ENCODE measurements at places on chromosomes 1 and 21. TPM values are rescaled to one million over a fixed set of nuclear protein-coding genes. Genes with fewer than 3 reads are reported as not detected.

DNA sequence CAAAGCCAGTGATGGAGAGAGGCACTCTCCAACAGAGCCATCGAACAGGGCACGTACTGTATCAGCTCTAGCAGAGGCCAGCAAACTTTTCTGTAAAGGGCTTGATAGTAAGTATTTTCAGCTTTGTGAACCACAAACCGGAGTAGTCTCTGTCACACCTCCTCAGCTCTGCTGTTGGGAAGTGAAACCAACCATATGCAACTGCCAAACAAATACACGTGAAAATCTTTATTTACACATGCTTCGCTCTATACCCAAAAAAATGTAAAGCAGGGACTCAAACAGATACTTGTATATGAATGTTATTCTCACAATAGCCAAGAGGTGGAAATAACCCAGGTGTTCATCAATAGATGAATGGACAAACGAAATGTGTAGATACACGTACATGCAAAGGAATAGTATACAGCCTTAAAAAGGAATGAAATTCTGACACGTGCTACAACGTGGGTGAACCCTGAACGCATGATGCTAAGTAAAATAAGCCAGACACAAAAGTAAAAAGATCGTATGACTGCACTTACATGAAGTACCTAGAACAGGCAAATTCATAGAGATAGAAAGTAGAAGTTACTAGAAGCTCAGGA is 39.0 kb downstream of the SETD4 start:
- no peak for DNase-seq

DNA sequence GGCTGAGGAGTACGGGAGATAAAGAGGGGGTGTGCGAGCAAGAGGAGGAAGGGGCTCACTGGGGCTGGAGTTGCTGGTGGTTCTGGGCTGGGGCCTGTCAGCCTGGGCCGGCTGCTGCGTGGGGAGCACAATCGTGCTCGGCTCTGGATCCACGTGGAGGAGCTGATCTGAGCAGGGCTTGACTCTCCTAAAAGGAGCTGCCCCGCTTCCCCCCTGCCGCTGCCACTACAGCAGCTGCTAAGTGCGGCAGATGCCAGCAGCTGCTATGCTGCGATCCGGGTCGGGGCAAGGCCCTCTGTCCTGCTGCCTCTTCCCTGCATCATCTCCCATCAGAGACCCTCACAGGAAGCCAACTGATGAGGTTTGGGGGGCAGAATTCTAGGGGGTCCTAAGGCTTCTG is 165.9 kb downstream of the PCBP3 start:
- no peak for DNase-seq

Gene TMEM125
- total RNA-seq = not detected

Gene SLC45A1
- 1.8 TPM for total RNA-seq

- peak; percentile 50 for DNase-seq
Observed at GRCh38 chr1:200673952-200674823, 4.5 kb upstream of the DDX59 start.

Gene AK4
- 18.3 TPM for total RNA-seq

GRCh38 chr1:35229587-35230360 is 36.8 kb upstream of the SFPQ start:
- peak; percentile 54 for DNase-seq

Gene GBP7
- not detected for total RNA-seq

- DNase-seq = no peak
Observed at GRCh38 chr1:225415307-225415706, 12.5 kb downstream of the LBR start.

GRCh38 chr1:9121496-9122409 is 7.1 kb downstream of the GPR157 start:
- DNase-seq = no peak

- DNase-seq = no peak
Observed at GRCh38 chr1:55716610-55717009, 501.4 kb upstream of the USP24 start.

GRCh38 chr1:207836591-207837347 is 74.2 kb downstream of the CD34 start:
- no peak for DNase-seq

DNA sequence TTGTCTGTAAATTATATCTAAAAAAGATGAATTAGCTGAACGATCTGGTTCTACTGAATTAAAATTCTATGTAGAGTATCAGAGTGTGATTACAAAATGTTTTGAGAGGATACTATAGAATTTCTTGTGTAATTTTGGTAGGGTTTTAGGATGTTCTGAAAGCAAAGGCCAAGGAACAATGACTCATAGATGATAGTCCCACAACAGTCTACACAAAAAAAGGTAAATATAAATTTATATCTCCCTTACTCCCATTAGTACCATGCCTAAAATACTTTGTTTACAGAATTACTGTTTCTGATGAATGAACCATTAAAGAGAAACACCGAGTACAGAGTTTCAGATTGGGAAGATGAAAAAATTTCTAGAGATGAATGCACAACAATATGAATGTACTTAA is 9.5 kb downstream of the EDEM3 start:
- no peak for DNase-seq

DNA sequence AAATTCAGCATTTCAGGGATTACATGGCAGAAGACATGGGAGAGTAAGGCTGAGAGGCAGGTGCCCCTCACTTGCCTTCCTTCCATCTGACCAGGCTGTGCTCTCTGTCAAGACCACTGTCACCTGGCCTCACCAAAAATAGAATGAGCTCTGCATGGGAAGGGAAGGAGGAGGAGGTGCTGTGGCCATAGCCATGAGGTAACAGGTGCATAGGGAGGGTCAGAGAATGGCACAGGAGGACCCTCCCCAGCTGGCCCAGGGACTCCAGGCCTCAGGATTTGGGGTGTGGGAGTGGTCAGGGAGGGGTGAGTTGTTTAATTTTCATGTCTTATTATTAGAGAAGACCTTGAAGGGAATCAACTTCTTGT is 192.3 kb downstream of the FCRL5 start:
- no peak for DNase-seq

- no peak for DNase-seq
Observed at GRCh38 chr1:164764333-164764732, 205.3 kb downstream of the PBX1 start.

DNA sequence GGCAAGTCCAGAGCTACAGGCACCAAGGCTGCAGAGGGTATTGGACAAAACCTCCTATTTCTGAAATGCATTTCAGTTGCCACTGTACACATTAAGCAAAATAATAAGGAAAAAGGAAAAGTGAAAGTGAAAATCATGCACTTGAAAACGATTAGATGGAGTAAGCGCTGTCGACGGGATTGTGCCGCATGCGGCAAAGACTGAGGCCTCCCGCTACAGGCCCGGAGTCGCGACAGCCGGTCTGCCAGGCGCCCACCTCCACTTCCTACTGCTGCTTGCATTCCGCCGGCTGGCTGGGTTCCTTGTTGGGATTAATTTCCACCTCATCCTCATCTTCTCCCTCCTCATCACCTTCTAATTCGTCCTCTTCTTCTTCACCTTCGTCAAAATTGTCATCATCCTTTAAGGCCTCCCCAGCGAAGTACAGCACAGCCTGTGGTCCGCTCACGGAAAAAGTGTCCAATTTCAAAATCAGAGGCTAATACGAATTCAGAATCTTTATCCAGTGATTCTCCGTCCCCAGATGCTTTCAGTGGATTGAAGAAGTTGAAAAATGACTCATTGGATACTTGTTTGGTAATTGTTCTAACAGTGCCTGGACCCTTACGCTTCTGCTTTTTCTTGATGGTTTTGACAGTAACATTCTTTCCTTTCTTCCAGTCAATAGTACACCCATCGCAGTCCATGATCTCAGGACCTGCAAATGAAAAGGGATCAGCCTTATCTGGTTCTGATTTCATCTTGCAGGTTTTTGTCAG is 38.0 kb downstream of the CD58 start:
- DNase-seq = no peak

- DNase-seq = no peak
Observed at GRCh38 chr1:153801028-153801625, 25.9 kb downstream of the SLC27A3 start.

GRCh38 chr1:86085741-86086409 is 70.7 kb downstream of the COL24A1 start:
- no peak for DNase-seq

Gene TMEM9
- 45.6 TPM for total RNA-seq

- DNase-seq = no peak
Observed at GRCh38 chr1:216960716-216961115, 237.5 kb upstream of the ESRRG start.

DNA sequence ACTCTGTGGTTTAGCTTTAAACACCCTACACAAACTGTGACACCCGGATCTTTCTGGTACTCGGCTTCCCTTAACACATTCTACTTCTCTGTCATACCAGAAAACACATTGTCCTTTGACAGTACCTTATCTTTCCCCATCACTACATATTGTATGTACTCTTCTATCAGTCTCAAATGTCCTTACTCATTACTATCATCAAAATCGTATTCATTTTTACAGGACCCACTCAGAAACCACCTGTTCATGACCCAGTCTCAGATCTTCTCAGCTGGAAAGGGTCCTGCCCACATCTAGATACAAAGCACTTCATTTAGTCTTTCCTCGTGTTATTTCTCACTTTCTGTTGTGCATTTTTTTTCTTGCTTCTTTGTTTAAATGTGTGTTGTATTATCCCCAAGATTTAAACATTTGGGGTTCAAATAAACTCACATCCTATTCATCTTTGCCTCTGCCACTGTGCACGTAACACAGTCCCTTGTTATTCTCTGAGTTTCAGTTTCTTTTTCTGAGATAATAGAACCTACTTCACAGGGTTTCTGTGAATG is 27.7 kb downstream of the CD34 start:
- DNase-seq = no peak

DNA sequence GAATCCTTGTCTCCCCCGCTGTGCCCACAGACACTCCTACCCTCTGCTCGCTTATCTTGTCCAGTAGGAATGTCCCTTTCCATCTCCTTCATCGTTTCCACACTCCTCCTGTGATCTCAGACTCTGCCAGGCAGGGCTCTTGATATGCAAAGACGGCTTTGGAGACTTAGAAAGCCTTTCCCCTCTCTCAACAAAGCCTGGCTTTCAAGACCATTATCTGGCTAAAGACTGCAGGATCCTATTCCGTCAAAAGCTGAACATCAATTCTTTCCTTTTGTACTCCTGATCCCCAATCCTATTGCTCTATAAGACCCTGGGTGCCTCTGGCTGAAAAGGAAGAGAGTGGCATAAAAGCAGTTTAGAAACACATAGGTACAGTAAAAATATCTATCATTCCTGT is 63.9 kb downstream of the SDC3 start:
- no peak for DNase-seq

Gene PRAMEF17
- total RNA-seq = not detected

GRCh38 chr1:75520862-75521475 is 89.9 kb downstream of the SLC44A5 start:
- DNase-seq = no peak

GRCh38 chr1:45723248-45723930 is 27.1 kb downstream of the IPP start:
- no peak for DNase-seq

Gene KIF26B
- 22.1 TPM for total RNA-seq

DNA sequence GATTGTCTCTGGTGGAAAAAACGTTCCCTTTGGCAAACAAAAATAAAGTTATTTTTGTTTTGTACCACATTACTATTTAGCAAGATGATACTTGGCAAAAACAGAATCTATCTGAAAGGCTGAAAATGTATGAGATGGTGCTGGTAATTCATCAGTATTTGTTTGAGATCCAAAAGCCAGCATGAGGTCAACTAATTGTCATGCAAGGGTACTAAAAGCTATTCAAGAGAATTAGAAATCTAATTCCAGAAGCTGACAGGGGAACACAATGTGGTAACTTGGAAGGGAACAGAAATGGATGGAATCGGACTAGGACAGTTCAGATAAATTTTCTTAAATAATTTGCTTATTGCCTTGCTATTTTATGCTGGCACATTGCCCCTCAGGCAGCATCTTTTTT is 263.8 kb downstream of the KCNT2 start:
- no peak for DNase-seq

DNA sequence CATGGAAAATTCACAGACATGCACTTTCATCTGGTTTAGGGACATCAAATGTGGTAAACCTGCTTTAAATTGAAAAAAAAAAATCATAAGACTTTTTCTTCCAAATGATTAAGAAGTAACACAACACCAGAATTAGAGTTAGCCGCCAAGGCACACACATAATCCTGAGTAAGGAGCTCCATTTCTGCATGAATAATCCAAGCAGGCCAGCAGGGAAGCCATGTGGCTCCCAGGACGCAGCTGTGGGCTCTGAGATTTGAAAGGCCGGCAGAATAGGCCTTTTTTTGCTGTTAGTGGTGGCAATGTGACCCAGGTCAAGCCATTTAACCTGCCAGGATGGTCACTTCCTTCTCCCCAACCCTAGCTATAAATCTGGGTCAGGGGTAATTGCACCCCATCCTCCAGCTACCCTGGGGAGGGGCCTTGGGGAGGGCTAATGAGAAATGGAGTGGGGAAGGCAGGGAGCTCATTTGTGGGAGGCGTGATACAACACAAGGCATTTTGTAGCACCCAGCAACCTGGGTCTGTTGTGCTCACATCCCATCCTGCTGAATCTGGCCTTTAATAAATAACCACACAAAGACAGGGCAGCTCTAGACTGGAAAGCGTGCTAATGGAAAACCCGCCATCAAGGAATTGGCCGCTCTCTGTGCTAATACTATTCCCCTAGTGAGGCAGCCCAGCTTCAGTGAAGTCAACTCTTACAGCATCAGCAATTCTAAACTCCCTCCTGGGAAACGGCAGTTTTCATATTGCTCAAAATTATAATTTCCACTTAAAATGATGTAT is 178.5 kb downstream of the RHOU start:
- no peak for DNase-seq

Gene DPYD
- total RNA-seq = 90.2 TPM

- DNase-seq = no peak
Observed at GRCh38 chr1:213120386-213120785, 69.3 kb downstream of the RPS6KC1 start.

- no peak for DNase-seq
Observed at GRCh38 chr1:7002728-7003127, 217.5 kb downstream of the CAMTA1 start.

Gene TIE1
- total RNA-seq = not detected

Gene MTARC1
- 2.9 TPM for total RNA-seq

- DNase-seq = peak; percentile 42
Observed at GRCh38 chr1:34758751-34759150, 789 bp upstream of the GJB4 start.

- DNase-seq = no peak
Observed at GRCh38 chr1:4563586-4563985, 90.8 kb upstream of the AJAP1 start.

GRCh38 chr1:158324395-158324794 is 6.9 kb downstream of the CD1B start:
- no peak for DNase-seq

Gene AGT
- total RNA-seq = 1.5 TPM

Gene PTAFR
- total RNA-seq = under 0.01 TPM

GRCh38 chr1:110538075-110538474 is 19.1 kb upstream of the KCNA10 start:
- no peak for DNase-seq

All from osteoblast (primary cell).